ENCODE measurements at places on chromosomes 1 and 21.

DNA sequence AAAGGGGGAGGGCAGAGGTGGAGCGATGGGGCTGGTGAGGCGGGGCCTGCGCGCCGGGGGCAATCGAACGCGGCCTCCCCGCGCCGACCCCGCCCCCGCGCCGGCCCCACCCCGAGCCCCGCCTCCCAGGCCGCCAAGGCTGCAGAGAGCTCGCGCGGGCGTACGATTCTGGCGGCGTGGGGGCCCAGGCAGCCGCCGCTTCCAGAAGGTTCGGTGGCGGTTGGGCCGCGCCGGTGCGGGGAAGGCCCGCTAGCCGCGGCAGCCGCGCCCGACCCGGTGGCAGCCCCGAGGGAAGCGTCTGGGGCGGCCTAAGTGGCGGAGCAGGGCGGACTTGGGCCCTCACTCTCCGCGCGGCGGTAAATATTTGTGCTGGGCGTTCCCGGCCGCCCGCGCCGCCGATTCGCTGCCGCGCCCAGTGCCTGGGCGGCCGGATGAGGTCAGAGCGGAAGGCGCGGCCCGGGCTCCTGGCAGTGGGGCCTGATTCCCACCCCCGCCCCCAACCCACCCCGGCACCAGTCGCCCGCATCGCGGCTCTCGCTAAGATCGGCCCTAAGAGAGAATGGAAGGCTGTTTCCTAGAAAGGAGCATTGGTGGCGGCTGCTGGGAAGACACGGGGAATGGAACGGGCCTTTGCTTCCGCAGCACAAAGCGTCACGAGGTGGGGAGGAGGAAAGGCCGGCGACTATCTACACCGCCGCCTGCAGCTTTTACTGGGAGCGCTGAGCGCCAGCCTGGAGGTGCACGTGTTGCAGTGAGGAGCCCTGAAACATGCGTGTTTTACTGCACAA lies at the start of gene ACOT7:
Gene ACOT7 (minus strand): TSS at position 368 of the 788 bp plus-strand sequence. CDS start 368 bp downstream, outside the sequence.
- peak; percentile 84 for DNase-seq

DNA sequence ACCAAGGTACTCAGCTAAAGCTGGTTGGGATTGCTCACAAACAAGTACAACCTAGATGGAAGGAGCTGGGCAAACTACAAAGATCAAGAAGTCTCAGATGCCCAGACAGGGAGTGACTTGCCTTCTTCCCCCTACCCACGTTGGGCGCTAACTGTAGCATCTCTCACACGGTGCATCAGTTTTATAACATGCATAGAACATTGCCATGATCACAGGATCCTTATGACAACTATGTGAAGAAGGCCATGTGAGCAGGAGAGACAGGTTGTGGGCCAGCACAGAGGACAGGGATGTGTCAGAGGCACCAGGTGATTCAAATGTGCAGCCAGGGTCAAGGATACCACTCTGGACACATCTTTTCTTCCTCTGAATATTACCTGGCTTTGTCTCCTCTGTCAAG lies 28.3 kb upstream of the CYP4B1 start:
- no peak for DNase-seq

DNA sequence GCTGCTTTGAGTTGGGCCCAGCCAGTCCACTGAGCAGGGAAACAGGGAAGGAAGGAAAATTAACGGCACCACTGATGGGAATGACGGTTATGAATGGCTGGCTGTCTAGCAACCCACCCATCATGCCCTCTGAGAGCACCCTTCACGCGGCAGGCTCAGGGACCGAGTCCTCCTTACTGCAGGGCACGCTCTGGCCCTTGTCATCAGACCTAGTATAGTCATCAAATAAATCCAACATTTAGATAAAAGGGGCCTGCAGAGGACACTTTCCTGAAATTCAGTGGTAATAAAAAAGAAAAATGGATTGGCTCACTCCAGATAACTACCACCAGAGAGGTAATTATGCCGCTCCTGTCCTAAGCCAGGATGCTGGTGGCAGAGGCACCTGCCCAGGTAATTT lies 509.4 kb downstream of the MATN1 start:
- DNase-seq, result no peak

GRCh38 chr1:172630868-172631267 lies 28.0 kb upstream of the FASLG start:
- no peak for DNase-seq

DNA sequence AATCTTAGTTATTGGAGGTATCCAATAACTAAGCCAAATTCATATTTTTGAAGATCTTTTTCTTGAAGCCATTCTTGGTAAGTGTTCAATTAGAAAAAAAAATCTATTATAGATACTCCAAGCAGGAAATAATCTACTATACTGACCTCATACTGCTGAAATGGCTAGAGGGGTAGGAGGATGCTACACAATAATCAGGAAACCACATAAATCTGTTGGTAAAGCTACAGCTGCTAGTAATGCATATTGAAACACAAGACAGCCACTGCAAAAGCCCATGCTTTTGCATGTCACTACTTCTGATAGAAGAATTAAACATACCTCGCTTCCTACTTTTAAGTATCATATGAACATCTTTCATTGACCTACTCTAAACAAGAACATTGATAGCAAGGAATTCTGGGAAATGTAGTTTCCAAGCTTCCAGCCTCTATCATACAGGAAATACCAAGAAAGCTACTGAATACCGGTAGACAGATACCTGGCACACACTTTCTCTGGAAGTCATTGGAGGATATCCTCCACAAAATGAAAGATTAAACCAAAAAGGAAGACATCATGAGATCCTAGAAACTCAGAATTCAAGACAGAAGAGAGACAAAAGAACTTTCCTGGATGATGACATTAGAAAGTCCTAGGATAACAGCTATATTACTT lies 103.0 kb upstream of the VAV3 start:
- no peak for DNase-seq

GRCh38 chr1:115543247-115543646 lies 98.5 kb upstream of the VANGL1 start:
- no peak for DNase-seq

DNA sequence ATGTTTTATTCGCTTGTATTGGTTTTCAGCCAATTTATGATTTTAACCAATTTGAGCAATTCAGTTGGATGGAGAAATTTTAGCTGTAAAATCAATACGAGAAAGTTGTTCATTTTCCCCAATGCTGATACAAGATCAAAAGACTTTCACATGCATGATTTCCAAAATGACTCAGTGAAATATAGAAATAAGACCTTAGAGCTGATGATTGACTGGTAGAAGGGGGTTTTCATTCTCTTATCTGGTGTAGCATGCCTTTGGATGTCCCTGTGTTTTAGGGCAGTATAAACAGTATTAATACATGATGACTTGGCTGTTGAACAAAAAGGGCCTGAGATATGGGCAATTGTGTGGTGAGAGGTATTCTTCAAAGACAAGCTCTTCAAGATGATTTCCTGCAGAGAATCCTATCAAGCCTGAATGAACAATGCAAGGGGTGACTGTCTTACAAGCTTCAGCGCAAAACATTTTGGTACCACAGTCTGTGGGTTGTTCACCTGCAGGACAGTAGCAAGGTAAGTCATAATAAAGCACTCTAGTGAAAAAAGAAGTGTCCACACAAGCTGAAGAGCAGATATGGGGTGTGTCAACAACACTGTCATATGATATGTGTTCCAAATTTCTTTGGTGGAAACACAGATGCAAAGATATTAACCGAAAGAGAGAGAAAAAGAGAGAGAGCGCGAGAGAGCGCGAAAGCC lies 156.2 kb downstream of the TNFSF18 start:
- no peak for DNase-seq

- no peak for DNase-seq
Measured at GRCh38 chr1:24075590-24075854, 36.4 kb downstream of the MYOM3 start.

- no peak for DNase-seq
Measured at GRCh38 chr1:145901312-145902021, 8.4 kb downstream of the ITGA10 start.

- DNase-seq, result no peak
Measured at GRCh38 chr1:150259758-150260669, 2.4 kb downstream of the CA14 start.

- DNase-seq, result no peak
Measured at GRCh38 chr1:189868021-189868420, 609.6 kb downstream of the BRINP3 start.

GRCh38 chr1:89935235-89935634 lies 59.7 kb upstream of the ZNF326 start:
- DNase-seq, result no peak

DNA sequence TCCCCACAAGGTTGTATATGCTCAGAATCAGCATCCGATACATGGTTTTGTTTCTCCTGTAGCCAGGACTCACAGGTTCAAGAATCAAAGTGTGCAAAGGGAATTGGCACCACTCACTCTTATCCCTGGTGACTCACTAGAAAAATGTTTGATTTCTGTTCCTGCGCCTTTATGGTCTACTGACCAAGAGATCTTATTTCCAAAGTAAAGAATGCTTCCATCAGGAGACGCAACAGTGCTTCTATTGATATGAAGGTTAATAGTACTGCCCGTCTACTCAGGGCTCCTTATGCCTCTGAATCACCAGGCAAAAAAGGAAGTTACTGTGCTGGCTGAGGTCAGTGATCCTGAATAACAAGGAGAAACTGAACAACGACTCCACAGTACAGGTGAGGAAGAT lies 1392.0 kb upstream of the PRMT6 start:
- no peak for DNase-seq

DNA sequence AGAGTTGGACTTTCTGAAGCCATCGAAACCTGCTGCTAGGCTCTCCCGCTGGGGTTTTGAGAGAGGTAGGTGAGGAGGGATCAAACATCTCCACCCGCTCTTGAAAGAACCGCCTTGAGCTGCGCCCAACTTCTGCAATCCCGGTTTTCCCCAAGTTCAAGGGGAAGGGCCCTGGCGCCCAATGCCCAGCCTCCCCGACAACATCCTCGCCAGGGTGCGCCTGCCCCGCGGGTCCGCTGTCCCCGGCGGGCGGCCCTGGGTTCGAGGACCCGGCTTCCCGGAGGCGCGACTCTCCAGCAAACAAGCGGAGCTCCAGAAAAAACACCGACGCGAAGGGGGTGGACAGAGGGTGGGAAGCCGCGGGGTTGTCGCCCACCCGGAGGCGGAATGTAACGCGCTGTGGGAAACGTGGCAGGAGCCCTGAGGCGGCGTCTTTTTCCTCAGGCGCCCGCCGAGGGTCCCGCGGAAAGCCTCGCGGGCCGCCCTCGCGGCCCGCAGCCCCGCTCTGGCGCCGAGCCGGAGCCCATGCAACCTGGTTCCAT lies 607 bp downstream of the BTG3 start:
- peak; percentile 13 for DNase-seq

GRCh38 chr1:69794831-69795230 lies 227.1 kb downstream of the LRRC7 start:
- no peak for DNase-seq

GRCh38 chr1:154501423-154502065 lies 475 bp upstream of the TDRD10 start:
- no peak for DNase-seq

DNA sequence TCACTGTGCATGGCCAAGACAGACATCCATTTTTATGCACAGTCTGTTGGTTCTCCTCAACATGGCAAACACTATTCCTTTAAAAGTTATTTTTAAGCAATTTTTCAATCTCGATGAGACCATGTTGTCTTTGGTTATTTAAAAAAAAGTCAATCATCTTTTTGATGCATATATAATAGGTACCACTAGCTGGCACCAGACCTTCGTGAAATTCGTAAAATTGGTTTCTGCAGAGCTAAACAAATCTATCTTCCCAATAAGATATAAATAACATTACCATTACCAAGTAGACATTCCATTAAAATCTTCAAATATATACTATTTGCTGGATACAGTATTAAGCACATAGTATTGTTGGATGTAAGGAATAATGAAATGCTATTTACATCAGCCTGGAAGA lies 220.0 kb upstream of the GREM2 start:
- no peak for DNase-seq

DNA sequence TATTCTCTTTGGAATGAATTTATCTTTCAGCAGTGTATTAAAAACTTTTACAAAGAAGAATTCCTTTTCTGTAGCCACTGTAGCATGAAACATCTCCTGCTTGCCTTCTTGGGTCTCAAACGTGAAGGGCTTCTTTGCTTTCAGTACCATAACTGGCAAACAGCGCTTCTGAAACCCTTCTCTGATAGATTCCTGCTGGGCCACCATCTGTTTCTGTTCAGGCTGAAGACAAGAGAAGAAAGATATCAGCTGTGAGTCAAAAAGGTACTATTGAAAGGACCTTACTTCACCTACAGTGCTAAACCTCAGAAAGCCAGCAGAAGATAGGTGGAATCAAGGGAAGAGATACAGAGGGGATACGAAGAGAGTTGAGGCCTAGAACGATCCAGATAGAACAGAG lies 10.5 kb downstream of the AIM2 start:
- no peak for DNase-seq

DNA sequence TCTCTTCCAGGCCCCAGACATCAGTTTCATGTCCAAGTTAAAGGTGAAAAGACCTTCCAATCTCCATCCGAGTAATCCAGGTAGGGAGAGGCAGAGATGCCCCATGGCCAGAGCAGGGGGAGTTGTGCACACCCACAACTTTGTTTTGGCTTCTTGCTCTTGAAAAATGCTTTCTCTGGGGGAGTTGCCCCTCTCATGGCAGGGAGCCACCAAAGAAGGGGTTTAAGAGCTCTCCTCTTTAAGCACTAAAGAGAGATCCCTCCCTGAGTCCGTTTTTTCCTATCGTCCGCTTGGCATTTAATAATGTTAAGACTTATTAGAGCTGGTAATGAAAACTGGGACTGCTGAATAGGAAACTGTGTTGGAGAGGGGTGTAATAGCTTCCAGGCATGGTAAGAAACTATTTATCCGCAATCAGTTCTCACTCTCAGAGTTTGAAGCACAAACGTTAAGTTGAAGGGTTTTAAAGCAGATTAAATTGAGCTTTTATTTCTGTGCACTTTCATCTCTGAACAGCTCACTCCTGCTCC lies 8.3 kb downstream of the PAX7 start:
- DNase-seq, result no peak

GRCh38 chr1:197451381-197451780 lies 183.3 kb downstream of the CRB1 start:
- no peak for DNase-seq

- no peak for DNase-seq
Measured at GRCh38 chr1:41610361-41610760, 125.9 kb upstream of the EDN2 start.

DNA sequence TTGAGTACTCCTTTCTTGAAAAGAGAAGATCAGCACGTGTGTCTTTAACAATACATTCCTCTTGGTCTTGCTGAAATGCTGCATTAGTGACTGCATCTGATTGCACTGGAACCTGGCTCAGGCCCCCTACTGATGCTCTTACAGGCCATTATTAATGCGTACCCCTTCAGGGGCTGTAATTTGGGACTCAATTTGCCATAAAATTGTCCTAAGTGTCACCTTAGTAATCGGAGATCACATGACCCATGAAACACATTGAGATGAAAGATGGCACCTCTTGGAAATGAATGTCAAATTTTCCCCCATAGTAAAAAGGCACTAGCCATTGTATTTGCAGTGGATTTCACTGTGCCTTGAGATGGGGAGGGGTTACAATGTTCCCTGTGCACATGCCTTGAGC lies 563.3 kb downstream of the KIF26B start:
- no peak for DNase-seq

- no peak for DNase-seq
Measured at GRCh38 chr21:42763581-42764442, 110.4 kb downstream of the PDE9A start.

Data from 8988T (cell line).